CD8-positive, alpha-beta T cell (primary cell): ENCODE measurements at places on chromosomes 2 and 18. TPM values are rescaled to one million over a fixed set of nuclear protein-coding genes. Genes with fewer than 3 reads are reported as not detected.

REG1A gene
- not detected for total RNA-seq

DNA sequence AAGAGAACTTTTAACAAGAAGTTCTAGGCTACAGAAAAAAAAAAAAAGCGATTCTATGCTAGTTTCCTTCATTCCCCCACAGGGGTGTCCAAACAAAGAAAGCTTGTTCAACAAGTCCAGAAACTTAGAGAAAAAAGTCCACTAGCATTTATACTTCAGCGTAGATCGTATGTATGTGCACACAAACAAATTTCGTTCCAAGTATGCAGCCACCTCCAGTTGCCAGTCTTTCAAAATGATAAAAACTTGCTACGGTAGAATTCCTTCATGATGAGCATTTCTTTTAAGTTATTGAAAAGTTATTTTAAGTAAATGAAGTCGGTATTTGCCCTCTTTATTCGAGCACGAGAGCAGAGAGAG, 3.7 kb upstream of the OTX1 start:
- no peak for DNase-seq

GRCh38 chr2:70657246-70657645, 103.6 kb upstream of the TGFA start:
- DNase-seq = no peak

GRCh38 chr2:191170773-191171172, 20.0 kb upstream of the STAT4 start:
- DNase-seq = no peak

- DNase-seq = no peak
Observed at GRCh38 chr2:98477506-98477905, 32.8 kb downstream of the INPP4A start.

DNA sequence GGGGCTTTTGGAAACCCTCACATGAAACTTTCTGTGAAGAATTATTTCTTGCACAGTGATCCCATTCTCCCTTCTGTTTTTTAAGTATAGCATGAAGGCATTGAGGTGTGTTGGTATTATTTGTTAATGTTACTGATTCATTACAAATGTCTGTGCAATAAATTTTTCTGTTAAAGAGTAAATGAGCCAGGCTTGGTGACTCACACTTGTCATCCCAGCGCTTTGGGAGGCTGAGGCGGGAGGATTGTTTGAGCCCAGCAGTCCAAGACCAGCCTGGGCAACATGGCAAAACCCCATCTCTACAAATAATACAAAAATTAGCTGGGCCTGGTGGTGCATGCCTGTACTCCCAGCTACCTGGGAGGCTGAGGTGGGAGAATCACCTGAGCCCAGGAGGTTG, 87.8 kb downstream of the KCTD18 start:
- no peak for DNase-seq

PDCD1 gene
- total RNA-seq = 8.0 TPM

HTR2B gene
- total RNA-seq = not detected

DNA sequence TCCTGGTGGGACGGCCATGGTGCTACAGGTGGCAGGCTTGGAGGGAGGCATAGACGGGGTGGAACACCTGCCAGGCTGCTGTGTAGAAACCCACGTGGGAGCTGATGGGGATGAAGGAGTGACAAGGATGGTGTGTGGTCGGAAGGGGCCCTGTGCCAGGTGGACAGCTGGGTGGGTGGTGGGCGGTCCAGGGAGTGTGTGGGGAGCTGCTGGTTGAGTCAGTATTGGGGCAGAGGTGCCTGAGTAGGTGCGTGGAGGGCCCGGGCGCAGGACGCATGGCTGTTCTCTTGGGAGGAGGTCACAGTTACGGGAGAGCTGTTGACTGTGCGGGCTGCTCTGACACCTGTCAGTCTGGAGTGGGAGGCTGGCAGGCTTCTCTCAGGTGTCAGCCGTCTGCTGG, 12.6 kb upstream of the D2HGDH start:
- DNase-seq = no peak

GRCh38 chr2:41922177-41922576, 125.6 kb upstream of the PKDCC start:
- DNase-seq = no peak

C2orf15 gene
- 1.8 TPM for total RNA-seq

DNA sequence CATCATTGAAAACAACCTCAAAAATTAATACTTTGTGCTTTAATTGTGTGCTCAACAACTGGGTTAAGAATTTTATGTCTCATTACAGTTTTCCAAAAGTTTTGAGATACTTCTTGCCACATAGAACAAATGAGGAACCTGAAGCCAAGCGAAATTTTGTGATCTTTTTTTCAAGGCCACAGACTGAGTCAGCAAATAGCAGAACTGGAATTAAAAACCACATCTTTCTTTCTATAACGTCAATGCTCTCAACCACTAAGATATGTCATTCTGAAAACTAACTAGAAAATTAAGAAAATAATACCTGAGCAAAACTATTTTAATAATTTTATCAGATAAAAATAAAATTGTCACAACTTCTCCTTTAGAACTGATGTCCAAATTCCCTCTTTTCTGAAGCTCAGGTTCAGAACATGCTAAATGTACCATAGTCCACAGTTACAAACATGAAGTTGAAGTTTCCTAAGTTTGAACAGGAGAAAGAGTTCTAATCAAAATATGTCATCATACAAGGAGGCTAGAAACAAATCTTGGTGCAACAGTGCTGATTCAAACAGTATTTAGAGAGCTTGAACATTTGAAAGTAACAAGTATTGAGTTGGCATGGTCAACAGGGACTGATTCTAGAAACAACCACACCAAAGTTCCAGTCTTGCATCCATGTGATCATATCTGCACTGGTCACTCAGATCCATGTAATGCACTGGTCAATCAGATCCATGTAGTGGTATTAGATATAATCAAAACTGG, 27.6 kb upstream of the CALCRL start:
- DNase-seq = no peak

GRCh38 chr2:60353406-60353800, 200.1 kb downstream of the BCL11A start:
- no peak for DNase-seq

GRCh38 chr2:172819943-172820342, 84.3 kb downstream of the RAPGEF4 start:
- DNase-seq = no peak

VWA3B gene
- not detected for total RNA-seq

FTCDNL1 gene
- 0.60 TPM for total RNA-seq

FAM161A gene
- total RNA-seq = 0.81 TPM

DNA sequence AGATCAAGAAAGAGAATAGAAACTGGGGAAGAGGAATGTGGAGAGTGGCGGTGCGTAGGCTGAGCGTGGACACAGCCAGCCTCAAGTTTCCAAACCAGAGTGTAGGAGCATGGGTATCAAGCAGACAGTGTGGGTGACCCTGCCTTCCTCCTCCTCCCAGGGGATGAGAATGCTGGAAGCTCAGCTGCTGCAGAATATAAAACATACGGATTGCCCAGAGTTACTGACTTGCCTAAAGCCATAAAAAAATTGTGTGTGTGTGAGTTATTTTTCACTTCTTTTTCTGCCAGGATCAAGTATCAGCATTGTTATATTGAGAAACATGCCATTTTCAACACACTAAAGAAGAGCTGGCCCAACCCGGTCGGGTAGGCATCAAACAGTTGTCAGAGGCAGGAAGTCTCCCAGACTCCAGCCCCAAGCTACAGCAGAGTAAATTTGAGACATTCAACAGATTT, 333.3 kb upstream of the ACVR2A start:
- no peak for DNase-seq

DNA sequence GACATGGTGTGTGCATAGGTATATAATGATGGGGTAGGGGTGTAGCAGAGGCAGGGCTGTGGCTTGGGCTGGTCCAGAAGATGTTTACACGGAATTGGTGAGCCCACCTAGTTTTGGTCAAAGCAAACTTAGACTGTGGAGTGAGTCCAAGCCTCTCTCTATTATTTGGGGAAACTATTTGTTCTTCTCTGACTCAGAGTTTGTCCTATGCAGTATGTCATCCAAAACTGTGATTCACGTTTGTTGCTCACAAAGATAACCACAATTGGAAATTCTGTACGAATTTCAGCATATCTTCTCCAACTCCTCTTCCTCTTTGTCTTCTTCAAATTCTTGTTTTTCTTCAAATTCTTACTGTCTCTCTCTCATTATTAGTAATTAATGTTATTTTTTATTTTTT, 292.9 kb downstream of the XIRP2 start:
- no peak for DNase-seq

DNA sequence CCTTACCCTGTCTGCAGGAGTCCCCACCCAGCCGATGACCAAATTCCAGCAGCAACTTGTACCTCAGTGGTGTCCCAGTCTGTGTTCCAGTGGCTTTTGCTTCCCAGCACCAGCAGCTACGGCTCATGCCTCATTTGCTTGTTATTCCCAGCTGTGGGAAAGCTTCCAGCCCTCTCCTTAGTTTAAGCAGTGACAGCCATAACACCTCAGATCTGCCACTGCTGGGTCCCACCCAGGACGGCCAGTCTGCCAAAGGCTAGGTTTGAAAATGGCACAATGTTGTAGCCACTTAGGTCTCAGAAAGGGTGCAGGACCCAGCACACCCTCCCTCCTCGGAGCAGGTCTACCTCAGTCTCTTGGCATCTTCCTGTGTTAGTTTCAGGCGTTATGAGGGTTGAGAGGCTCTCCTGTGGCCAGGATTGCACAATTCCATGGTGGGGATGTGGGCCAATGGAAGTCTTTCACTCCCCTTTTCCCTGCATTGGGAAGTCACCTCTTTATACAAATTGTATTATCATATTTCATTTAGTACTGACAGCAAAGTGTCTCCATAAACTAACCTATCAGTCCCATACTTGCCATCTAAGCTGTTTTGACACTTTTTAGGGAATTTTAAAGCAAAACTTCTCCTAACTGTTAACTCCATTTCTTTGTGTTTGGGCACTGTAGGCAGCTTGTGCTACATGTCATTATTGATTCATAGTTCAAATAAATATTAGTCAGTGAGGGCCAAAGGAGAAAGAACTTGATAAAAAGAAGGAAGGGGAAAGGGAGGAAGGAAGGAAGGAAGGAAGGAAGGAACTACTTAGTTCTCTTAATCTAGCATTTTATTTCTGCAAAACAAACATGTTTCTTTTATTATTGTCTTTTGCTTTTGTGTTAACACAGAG, 62.9 kb upstream of the FAM110C start:
- DNase-seq = no peak

- DNase-seq = no peak
Observed at GRCh38 chr18:40812981-40813515, 1142.0 kb upstream of the PIK3C3 start.

IKZF2 gene
- total RNA-seq = 14.6 TPM

MTCL1 gene
- 0.19 TPM for total RNA-seq

GPR35 gene
- 17.5 TPM for total RNA-seq

DNA sequence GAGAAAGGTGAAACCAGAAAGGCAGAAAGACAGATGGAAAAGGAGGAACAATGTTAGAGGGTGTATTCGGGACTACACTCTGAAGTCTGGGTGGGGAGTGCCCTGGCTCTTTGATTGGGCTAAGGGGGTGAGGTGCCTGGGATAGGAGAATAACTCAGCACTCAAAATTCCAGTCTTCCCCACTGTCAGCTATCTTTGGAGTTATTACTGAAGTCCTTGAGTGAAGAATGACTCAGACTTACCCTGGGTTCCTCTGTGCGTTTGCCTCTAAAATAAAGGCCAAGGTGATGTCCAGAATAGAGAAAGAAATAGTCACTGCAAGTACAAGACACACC, 151.8 kb upstream of the SERPINE2 start:
- no peak for DNase-seq

LRP2 gene
- total RNA-seq = not detected

DNA sequence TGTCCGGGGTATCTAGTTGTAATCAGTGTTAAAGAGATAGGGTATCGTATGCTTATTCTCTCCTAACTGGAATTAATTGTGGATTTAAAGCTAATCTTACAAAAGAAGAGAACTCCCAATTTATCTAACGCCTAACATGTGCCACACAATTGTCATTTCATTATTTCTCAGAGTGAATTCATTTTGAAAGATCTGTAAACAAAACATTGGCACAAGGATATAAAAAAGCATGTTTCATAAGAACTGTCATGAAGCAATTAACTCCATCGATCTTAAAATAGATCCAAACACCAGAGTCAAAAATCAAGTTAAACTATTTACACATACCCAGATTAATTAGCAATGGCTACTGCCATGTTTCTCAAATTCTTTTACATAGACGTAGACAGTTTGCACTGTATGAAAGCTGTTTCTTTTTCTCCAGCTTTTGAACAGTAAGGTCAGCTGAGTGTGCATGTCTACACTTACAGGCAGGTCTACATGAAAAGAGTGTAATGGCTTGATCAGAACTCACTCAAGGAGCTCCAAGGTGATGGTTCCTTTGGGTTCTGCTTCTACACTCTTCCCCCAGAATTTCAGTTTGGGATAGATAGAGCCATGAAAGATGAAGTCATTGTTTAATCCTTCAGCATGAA, 38.8 kb downstream of the CABYR start:
- DNase-seq = no peak

DNA sequence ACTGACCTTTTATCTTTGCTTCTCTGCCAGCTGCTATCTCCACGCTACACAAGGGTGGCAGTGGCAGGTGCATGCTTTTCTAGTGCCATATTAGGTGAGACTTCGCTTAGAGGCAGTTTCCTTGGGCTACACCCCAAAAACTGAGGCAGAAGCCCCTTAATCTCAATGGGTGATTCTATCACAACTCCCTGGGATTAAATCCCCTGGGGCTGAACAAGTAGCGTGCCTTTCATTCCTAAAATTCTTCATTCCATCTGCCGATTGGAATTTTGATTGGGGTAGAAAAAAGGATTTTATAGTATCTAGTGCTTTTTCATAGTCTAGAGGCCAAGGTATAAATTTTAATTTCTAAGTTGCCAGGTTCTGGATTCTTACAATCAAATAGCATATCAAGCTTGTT, 1040.5 kb upstream of the ACVR2A start:
- no peak for DNase-seq

MOCOS gene
- total RNA-seq = not detected

DNA sequence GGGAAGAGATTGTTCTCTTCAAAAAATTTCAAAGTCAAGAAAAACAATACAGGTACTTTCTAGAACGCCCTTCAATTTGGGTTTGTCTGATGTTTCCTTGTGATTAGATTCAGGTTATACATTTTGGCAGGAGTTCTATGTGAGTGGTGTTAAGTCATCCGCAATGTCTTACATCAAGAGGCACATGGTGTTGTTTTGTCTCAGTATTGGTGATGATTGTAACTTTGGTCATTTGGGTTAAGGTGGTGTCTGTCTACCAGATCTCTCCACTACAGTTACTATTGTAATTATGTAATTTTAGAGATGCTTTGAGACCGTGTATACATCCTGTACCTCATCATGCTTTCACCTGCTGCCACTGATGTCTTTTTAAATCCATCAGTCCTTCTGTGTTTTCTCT, 60.3 kb downstream of the TET3 start:
- no peak for DNase-seq

DNA sequence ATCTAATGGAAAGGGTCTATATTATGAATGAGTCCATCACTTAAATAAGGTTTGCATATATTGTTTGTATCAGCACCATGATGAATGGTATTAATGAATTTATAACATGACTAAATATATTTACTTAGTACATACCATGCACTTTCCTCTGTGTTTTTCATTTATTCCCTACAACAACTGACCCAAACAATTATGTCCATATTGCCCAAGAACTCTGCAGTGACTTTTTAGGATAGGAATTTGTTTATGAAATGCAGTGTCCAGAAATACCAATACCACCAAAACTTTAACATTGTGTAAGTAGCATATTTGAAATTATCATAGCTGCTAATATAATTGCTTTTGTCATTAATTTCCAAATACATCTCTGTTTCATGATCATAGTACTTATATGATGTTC, 119.7 kb downstream of the WDR7 start:
- DNase-seq = no peak

GRCh38 chr2:211439011-211439410, 882.6 kb downstream of the CPS1 start:
- no peak for DNase-seq
